Breast epithelium (tissue), 4 donors: ENCODE measurements at places on chromosomes 4 and X. TPM values are rescaled to one million over a fixed set of nuclear protein-coding genes. Genes with fewer than 3 reads are reported as not detected.

DNA sequence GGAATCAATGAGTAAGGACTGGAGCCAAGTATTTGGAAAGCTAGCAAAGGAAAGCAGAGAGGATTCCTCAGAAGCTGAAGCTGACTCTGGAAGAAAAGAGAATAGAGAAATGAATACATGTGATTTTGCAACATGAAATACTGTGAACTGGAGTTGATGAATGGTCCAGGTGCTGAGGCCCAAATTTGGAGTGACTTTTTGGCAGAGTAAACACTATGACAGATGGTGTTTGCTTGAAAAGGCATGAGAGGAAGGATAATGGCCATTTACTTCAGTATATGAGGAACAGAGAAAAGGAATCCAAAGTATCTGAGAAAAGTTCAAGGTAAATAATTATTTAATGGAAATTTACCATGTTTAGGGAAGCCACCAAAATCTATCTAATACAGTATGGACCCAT is 236.7 kb downstream of the SLITRK2 start:
- H3K27ac ChIP-seq: no peak overlapping the region
- DNase-seq: no peak
- H3K27me3 ChIP-seq: no peaks in the 10 kb centered on the region
- no peaks in the 10 kb centered on the region for H3K4me1 ChIP-seq
- no peaks in the 10 kb centered on the region for H3K36me3 ChIP-seq

AGA gene
- total RNA-seq: 21.1 TPM

- no peaks in the 10 kb centered on the region for H3K4me1 ChIP-seq
- no peaks in the 10 kb centered on the region for H3K27me3 ChIP-seq
- no peak overlapping the region for H3K4me3 ChIP-seq
- no peak overlapping the region for H3K27ac ChIP-seq
- DNase-seq: no peak
- H3K36me3 ChIP-seq: no peaks in the 10 kb centered on the region
Observed at GRCh38 chr4:179116011-179116410, 1673.8 kb upstream of the AGA start.

NPY1R gene
- 61.0 TPM for total RNA-seq

- H3K4me1 ChIP-seq: no peaks in the 10 kb centered on the region
- H3K27me3 ChIP-seq: no peaks in the 10 kb centered on the region
- no peak overlapping the region for H3K4me3 ChIP-seq
- H3K36me3 ChIP-seq: no peaks in the 10 kb centered on the region
Observed at GRCh38 chr4:182219411-182220056, 23.7 kb upstream of the TENM3 start.

DNA sequence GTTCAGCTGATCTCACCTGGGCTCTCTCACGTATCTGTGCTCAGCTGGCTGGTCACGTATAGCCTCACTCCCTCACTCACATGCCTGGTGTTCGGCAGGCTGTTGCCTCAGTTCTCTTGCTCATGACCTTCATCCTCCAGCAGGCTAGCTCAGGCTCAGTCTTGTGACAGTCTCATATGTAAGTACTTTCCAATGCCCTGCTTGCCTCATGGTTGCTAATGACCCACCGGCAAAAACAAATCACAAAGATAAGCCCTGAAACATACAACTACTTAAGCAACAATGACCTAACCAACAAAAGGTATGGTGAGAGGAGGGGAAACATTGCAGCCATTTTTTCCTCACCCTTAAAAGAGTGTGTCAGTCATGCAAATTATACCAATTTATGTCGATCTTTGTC is 25.0 kb downstream of the MEPE start:
- H3K4me1 ChIP-seq: no peaks in the 10 kb centered on the region
- no peak overlapping the region for H3K27ac ChIP-seq
- H3K27me3 ChIP-seq: no peaks in the 10 kb centered on the region
- H3K4me3 ChIP-seq: no peak overlapping the region
- H3K36me3 ChIP-seq: no peaks in the 10 kb centered on the region
- DNase-seq: no peak

- no peaks in the 10 kb centered on the region for H3K27me3 ChIP-seq
- no peak for DNase-seq
- no peak overlapping the region for H3K27ac ChIP-seq
- no peaks in the 10 kb centered on the region for H3K36me3 ChIP-seq
Observed at GRCh38 chr4:160724063-160724462, 1439.7 kb downstream of the FSTL5 start.

RTL9 gene
- 0.15 TPM for total RNA-seq

DNA sequence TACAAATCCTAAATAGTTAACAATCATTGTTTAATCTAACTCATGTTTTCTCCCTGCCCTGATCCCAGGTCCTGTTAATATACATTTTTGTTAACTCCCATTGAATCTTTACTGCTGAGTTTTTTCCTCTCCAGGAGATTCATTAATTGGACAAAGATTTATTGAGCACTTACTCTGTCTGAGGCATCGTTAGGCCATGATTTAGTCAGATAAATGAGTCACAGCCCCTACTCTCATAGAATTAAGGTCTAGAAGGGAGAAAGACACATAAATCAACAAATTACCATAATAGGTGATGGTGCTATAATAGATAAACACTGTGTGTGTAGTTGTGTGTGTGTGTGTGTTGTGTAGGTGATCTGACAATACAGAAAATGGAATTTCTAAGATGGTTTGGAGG is 112.5 kb downstream of the MAPK10 start:
- DNase-seq: no peak
- H3K27me3 ChIP-seq: no peaks in the 10 kb centered on the region
- H3K36me3 ChIP-seq: no peaks in the 10 kb centered on the region
- H3K27ac ChIP-seq: no peak overlapping the region
- H3K4me1 ChIP-seq: no peaks in the 10 kb centered on the region

DNA sequence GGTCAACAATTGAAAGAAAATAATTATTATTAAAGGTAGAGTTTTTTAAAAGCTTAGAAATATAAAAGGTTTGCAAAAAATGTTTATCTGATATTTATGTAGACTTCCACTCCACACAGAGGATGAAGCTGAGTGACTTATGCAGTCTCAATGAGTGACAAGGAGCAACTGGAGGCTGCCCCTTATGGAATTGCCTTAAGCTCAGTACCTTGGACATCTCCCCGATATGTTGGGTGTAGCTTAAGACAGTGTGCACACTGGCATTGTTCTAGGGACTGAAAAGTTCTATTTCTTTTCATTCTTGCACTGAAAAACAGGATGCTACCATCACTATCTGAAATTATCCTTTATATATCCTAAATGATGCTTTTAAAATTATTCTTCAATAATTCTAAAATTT is 292.1 kb downstream of the PRDM5 start:
- no peaks in the 10 kb centered on the region for H3K27me3 ChIP-seq
- no peak overlapping the region for H3K27ac ChIP-seq
- no peaks in the 10 kb centered on the region for H3K36me3 ChIP-seq
- H3K4me1 ChIP-seq: no peaks in the 10 kb centered on the region

DNA sequence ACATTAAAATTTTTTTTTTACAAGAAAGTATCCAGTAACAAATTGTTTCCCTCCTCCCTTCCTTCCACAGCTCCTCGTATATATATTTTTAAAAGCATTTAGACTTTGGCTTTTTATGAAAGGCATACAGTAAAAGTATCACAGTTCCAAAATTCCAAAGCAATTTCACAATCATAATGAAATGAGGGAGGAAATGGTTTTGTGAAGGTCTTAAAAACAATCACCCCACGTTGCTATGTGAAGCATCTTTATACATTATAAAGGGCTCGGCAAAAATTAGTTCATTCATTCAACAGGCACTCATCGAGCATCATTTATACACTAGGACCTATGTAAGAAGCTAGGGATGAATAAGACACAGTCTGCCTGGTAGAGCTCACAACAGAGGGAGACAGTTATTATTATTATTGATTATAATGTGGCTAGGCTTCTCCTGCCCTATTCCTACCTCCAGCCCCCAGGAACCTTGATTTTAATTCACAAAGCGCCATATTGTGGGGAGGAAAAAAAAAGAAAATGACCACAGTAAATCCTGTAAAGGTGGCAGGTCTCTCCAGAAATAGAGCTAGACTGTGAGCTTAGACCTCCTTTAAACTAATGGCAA is 239.9 kb downstream of the MAML3 start:
- peak overlapping the region; percentile 54 for H3K27ac ChIP-seq
- no peak for DNase-seq
- no peaks in the 10 kb centered on the region for H3K36me3 ChIP-seq
- peaks cover 15% of the 10 kb centered on the region for H3K4me1 ChIP-seq
- H3K4me3 ChIP-seq: no peak overlapping the region

- H3K4me3 ChIP-seq: no peak overlapping the region
- H3K27me3 ChIP-seq: no peaks in the 10 kb centered on the region
- DNase-seq: no peak
- no peak overlapping the region for H3K27ac ChIP-seq
- H3K4me1 ChIP-seq: no peaks in the 10 kb centered on the region
Observed at GRCh38 chr4:6884341-6884870, 25.2 kb upstream of the TBC1D14 start.

ODAM gene
- 1.2 TPM for total RNA-seq

SMIM43 gene
- total RNA-seq: not detected

DNA sequence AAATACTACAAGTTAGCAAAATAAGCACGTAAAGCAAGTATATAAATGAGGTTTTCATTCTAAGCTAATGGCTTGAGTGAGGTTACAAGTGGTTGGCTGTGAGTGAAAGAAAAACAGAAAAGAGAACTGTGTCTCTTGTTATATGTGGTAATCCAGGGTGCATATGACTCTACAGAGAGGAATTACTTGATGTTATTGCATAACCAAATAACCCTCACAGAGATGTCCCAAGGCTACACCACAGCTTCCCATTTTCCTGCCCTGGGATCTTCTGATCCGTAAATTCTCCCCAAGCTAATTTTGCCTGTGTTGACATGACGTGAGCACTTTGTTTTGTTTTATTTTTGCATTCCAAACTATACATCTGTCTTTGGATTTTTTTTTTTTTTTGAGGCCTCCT is 470.0 kb upstream of the INTU start:
- no peak overlapping the region for H3K4me3 ChIP-seq
- no peaks in the 10 kb centered on the region for H3K27me3 ChIP-seq
- DNase-seq: no peak
- no peak overlapping the region for H3K27ac ChIP-seq
- H3K36me3 ChIP-seq: no peaks in the 10 kb centered on the region

DNA sequence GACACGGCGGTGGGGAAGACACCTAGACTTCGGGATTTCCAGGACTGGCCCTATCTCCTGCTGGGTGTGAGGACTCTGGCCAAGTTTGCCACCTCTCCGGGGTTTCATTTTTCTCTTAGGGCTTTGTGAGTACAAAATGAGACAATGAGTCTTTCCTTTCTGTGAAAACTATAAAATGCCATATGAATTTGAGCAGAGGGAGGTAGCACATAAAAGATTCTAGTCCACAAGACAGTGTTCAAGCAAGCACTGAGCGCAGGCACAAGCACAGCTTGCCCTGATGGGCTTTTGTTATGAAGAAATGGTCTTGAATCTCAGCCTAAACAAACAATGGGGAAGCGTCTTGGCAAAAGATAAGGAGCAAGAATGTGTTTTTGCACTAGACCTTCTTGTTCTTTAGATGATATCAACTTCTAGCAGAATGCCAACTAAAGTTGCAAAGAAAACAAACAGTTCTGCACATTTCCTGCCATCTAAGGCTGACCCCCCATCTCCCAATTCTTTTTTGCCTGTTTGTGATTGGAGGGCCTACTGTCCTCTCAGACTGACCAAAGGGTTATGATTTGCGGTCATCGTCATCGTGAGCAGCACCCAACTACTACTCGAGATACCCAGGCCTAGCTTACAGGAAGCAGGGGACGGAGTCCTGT is 73.0 kb upstream of the ZNF518B start:
- no peak overlapping the region for H3K27ac ChIP-seq
- H3K4me1 ChIP-seq: no peaks in the 10 kb centered on the region
- peaks cover 6% of the 10 kb centered on the region for H3K27me3 ChIP-seq

SHROOM4 gene
- total RNA-seq: 13.8 TPM

GRCh38 chr4:8915201-8916200 is 43.9 kb upstream of the HMX1 start:
- no peaks in the 10 kb centered on the region for H3K27me3 ChIP-seq
- DNase-seq: peak; percentile 4
- no peaks in the 10 kb centered on the region for H3K4me1 ChIP-seq

DNA sequence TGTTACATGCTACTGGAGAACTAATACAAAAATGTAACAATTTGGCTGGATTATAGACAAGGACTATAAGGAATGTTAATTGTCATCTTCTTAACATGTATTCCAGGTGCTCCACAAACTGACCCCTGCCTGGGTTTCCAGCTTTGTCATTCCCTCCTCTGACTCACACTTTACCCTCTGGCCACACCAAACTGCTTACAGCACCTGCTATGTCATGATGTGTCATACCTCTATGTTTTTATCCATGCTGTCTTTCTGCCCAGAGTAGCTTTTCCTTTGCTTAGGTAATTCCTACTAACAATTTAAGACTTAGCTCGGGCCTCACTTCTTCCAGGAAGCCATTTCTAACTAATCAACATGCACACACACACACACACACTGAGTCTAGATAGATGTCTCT is 14.0 kb upstream of the SHROOM4 start:
- DNase-seq: no peak
- H3K4me1 ChIP-seq: no peaks in the 10 kb centered on the region

- H3K4me3 ChIP-seq: no peak overlapping the region
- H3K4me1 ChIP-seq: no peaks in the 10 kb centered on the region
- no peak overlapping the region for H3K27ac ChIP-seq
- no peaks in the 10 kb centered on the region for H3K36me3 ChIP-seq
- no peaks in the 10 kb centered on the region for H3K27me3 ChIP-seq
Observed at GRCh38 chr4:153005899-153006381, 69.8 kb downstream of the FHDC1 start.

DNA sequence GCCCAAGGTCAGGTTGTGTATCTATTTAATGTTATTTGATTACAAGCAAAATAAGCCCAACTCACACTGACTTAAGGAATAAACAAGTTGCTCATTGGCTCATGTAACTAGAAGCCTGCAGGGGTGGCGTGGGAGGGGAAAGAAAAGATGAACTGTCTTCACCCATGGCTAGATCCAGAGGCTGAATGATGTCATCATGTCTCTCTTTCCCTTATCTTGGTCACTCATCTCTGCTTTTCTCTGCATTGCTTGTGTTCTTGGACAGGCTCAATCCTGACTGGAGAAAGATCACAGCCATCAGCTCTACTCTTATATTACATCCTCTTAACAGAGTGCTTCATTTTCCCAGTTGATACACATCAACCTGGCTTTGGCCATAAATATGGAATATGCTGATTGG is 290.0 kb upstream of the DIAPH2 start:
- no peak overlapping the region for H3K4me3 ChIP-seq
- no peaks in the 10 kb centered on the region for H3K4me1 ChIP-seq
- H3K27me3 ChIP-seq: peaks cover 7% of the 10 kb centered on the region
- no peaks in the 10 kb centered on the region for H3K36me3 ChIP-seq

DNA sequence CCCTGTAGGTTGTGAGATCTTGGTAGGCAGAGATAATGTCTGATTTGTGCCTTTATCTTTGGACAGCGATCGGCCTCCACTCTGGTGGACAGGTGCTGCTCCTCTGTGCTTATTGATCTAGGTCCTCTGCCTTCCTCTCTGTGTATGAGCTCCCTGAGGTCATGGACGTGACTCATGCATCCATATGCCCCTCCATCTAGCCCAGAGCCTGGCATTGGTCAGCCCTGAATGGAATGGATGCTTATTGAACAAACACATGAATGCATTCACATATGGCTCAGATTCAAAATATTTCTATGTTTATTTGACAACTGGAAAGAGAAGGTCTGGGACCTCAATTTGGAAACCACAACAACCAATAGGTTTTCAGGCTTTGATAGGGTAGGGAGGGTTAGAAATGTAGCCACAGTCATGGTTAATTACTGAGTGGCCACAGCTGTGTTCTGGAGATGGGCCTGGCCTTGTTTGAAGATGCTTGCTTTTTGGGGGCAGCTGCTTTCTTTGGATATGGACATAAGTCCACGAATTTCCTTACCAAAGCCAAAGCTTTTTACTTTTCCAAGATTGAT is 76.2 kb downstream of the SEL1L3 start:
- no peak overlapping the region for H3K27ac ChIP-seq
- DNase-seq: no peak
- H3K4me1 ChIP-seq: no peaks in the 10 kb centered on the region
- no peak overlapping the region for H3K4me3 ChIP-seq
